ENCODE measurements at places on chromosomes 6 and 20. TPM values are rescaled to one million over a fixed set of nuclear protein-coding genes. Genes with fewer than 3 reads are reported as not detected.

DNA sequence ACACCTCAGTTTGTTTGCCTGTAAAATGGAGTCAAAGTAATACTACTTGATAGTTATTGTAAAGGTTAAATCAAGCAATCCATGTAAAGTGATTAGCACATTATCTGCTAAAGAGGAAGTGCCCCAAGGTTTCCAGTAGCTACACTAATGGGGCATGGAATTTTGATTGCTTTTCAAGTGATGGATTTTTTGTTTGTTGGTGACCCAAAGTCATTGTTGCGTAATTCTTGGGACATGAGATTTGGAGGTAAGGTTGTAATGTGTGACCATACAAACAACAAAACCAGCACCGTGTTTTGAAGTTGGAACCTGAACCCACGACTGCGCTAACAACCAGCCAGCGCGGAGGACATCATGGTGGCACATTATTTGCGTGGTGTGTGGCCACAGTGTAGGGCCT lies 17.2 kb downstream of the SYCP2L start:
- H3K36me3 ChIP-seq, result no peaks in the 10 kb centered on the region
- DNase-seq, result no peak
- no peaks in the 10 kb centered on the region for H3K4me1 ChIP-seq
- H3K4me3 ChIP-seq, result no peak overlapping the region

DNA sequence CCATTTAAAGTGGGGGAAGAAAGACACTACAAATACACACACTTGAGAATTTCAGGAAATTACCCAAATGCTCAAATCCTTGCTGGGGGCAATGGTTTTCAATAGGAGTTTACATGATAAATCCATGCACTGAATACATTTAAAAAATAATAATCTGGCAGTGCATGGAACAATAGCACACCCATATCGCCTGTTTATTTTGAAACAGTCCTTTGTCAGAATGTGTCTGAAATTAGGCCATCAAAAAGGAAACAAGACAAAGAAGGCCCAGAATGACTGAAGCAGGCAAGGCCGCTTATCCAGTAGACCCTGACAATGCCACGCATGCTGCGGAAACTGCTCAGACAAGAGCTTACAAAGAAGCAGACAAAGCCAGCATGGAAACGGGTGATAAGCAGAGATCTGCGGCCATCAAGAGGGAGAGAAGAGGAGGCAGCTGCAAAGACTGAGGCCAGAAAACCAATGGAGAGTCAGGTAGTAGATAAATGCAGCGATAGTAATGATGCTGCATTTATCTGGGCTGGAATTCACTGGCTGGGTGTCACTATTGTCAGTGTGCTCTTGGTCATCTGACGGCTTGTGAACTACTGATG lies 211.9 kb upstream of the CNR1 start:
- no peak overlapping the region for H3K4me3 ChIP-seq
- no peaks in the 10 kb centered on the region for H3K4me1 ChIP-seq
- no peak for DNase-seq
- no peaks in the 10 kb centered on the region for H3K27me3 ChIP-seq
- no peaks in the 10 kb centered on the region for H3K36me3 ChIP-seq

GRCh38 chr20:48679599-48679998 lies 148.2 kb downstream of the PREX1 start:
- H3K4me3 ChIP-seq, result no peak overlapping the region
- no peak for DNase-seq
- H3K27me3 ChIP-seq, result no peaks in the 10 kb centered on the region
- no peaks in the 10 kb centered on the region for H3K36me3 ChIP-seq
- peaks cover 24% of the 10 kb centered on the region for H3K4me1 ChIP-seq

DNA sequence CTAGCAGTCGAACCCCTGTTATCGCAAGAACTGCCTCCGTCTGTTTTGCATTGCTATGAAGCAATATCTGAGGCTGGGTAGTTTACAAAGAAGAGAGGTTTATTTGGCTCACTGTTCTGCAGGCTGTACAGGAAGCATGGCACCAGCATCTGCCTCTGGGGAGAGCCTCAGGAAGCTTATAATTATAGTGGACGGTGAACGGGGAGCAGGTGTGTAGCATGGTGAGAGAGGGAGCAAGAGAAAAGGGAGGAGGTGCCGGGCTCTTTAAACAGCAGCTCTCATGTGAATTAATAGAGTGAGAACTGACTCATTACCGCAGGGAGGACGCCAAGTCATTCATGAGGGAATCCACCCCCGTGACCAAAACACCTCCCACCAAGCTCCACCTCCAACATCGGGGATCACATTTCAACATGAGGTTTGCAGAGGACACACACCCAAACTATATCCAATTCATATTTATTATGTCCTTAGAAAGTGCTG lies 172.6 kb upstream of the KCNG1 start:
- H3K4me1 ChIP-seq, result no peaks in the 10 kb centered on the region
- H3K36me3 ChIP-seq, result no peaks in the 10 kb centered on the region
- no peak overlapping the region for H3K4me3 ChIP-seq
- H3K27me3 ChIP-seq, result no peaks in the 10 kb centered on the region
- H3K27ac ChIP-seq, result no peak overlapping the region

GRCh38 chr20:33391722-33392415 lies 9.4 kb downstream of the CDK5RAP1 start:
- no peak overlapping the region for H3K27ac ChIP-seq
- H3K27me3 ChIP-seq, result no peaks in the 10 kb centered on the region
- no peak overlapping the region for H3K4me3 ChIP-seq
- H3K4me1 ChIP-seq, result no peaks in the 10 kb centered on the region
- no peak for DNase-seq

DNA sequence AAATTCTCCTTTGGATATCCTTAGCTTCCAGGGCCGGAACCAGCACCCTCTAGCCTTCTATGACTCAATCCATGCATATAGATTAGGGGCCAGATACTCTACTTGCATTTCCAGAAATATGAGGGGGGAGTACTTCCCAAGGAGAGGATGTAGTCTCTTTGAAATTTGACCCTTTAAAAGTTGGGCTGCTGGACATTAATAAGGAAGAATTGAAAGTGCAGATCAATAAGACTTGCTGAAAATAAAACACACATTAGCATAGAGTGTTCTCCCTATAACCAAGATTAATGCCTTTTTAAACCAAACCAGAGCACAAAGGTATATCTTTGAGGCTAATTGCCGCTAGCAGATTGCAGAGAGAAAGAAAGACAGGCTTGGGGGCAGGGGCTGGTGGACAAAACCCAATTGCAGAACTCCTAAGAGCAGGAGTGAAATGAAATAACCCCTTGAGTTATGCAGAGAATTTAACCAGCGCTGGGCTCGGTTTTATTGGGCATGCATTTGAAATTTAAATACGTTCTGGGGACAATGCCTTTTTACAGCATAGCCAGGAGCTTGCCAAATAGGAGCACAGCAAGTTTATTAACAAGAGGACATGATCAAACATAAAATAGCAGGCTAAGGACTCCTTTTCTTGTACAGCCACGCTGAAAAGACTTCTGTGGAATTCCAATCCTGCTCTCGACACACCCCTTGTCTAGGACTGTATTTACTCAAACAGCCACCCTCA lies 108.2 kb upstream of the SALL4 start:
- H3K27ac ChIP-seq, result no peak overlapping the region
- H3K36me3 ChIP-seq, result no peaks in the 10 kb centered on the region
- DNase-seq, result no peak
- H3K4me1 ChIP-seq, result no peaks in the 10 kb centered on the region

GRCh38 chr6:54719131-54719530 lies 127.4 kb upstream of the FAM83B start:
- H3K27me3 ChIP-seq, result no peaks in the 10 kb centered on the region
- H3K36me3 ChIP-seq, result no peaks in the 10 kb centered on the region
- H3K4me3 ChIP-seq, result no peak overlapping the region
- H3K4me1 ChIP-seq, result peaks cover 20% of the 10 kb centered on the region

DNA sequence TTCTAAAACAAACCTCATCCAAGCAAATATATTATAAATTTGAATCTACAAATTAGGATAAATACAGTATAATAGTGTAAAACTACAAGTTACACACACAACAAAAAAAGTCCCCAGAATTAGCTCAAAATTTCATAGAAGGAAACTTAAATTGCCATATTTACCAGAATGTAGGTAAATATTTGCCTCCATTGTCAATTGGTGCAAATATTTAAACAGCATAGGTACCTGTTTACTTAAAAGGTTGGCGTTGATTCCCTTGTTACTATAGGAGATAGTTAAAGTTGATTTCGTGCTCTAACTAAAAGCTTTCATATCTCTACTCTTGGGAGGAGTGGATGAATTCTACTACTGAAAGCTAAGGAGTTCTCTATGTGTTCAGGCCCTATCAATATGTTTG lies 111.6 kb upstream of the TENT5A start:
- H3K36me3 ChIP-seq, result no peaks in the 10 kb centered on the region
- no peak for DNase-seq
- no peak overlapping the region for H3K27ac ChIP-seq
- no peaks in the 10 kb centered on the region for H3K27me3 ChIP-seq
- no peak overlapping the region for H3K4me3 ChIP-seq

GRCh38 chr6:165847407-165848085 lies 184.5 kb upstream of the PDE10A start:
- no peak for DNase-seq
- H3K4me3 ChIP-seq, result no peak overlapping the region
- no peaks in the 10 kb centered on the region for H3K4me1 ChIP-seq

- H3K27me3 ChIP-seq, result no peaks in the 10 kb centered on the region
- no peak for DNase-seq
- H3K4me1 ChIP-seq, result no peaks in the 10 kb centered on the region
- H3K4me3 ChIP-seq, result no peak overlapping the region
- no peaks in the 10 kb centered on the region for H3K36me3 ChIP-seq
These were observed 430.3 kb downstream of the TFAP2A start for GRCh38 chr6:9984607-9985006.

DNA sequence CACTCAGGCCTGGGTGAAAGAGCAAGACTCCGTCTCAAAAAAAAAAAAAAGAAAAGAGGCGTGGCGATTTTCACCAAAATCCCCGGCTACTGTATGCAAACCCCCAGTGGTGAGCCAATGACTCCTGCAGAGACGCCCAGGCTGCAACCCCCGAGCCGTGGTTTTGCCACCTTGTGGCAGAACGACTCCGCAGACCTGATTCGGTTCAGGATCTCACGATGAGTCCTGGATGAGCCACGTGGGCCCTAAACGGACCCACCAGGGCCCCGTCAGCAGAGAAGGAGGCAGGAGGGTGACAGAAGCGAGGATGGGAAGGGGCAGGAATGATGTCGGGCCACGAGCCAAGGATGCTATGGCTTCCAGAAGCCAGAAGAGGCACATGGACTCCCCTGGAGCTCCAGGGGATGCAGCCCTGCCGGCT lies 42.5 kb downstream of the SLC2A4RG start:
- no peak overlapping the region for H3K4me3 ChIP-seq
- no peak overlapping the region for H3K27ac ChIP-seq
- H3K27me3 ChIP-seq, result no peaks in the 10 kb centered on the region
- no peaks in the 10 kb centered on the region for H3K4me1 ChIP-seq

- H3K4me1 ChIP-seq, result no peaks in the 10 kb centered on the region
- H3K4me3 ChIP-seq, result no peak overlapping the region
- H3K27ac ChIP-seq, result no peak overlapping the region
- no peak for DNase-seq
- H3K27me3 ChIP-seq, result no peaks in the 10 kb centered on the region
- no peaks in the 10 kb centered on the region for H3K36me3 ChIP-seq
These were observed 77.9 kb upstream of the BMP5 start for GRCh38 chr6:55953335-55953734.

GRCh38 chr20:17992224-17992637 lies 23.4 kb downstream of the MGME1 start:
- DNase-seq, result no peak
- H3K4me3 ChIP-seq, result no peak overlapping the region
- no peaks in the 10 kb centered on the region for H3K27me3 ChIP-seq
- no peak overlapping the region for H3K27ac ChIP-seq

GRCh38 chr6:152054441-152054840 lies 247.0 kb downstream of the ESR1 start:
- DNase-seq, result no peak
- no peak overlapping the region for H3K4me3 ChIP-seq
- H3K4me1 ChIP-seq, result no peaks in the 10 kb centered on the region
- no peaks in the 10 kb centered on the region for H3K36me3 ChIP-seq

GRCh38 chr6:35294308-35294945 lies 3.2 kb upstream of the DEF6 start:
- H3K4me1 ChIP-seq, result peaks cover 10% of the 10 kb centered on the region
- peaks cover 26% of the 10 kb centered on the region for H3K36me3 ChIP-seq
- DNase-seq, result no peak
- no peaks in the 10 kb centered on the region for H3K27me3 ChIP-seq

DNA sequence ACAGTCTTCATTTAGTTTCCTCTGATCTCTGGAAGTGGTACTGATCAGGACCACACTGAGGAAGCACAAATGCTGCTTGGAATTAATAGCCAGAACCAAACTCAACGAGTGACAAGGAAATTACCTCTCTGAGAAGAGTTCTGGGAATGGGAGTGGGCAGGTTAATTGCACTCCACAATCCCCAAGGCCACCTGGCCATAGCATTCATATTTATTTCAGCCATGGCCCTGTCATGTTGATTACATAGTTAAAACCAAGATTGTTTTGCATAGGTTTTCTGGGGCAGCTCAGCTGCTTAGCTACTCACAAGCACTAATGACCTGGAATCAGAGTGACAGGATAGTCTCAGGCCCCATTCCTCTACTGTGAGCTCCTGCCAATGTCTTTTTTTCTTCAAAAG lies 230.2 kb upstream of the RIMS1 start:
- no peaks in the 10 kb centered on the region for H3K36me3 ChIP-seq
- H3K4me1 ChIP-seq, result no peaks in the 10 kb centered on the region
- H3K27me3 ChIP-seq, result no peaks in the 10 kb centered on the region
- no peak for DNase-seq
- no peak overlapping the region for H3K4me3 ChIP-seq

DNA sequence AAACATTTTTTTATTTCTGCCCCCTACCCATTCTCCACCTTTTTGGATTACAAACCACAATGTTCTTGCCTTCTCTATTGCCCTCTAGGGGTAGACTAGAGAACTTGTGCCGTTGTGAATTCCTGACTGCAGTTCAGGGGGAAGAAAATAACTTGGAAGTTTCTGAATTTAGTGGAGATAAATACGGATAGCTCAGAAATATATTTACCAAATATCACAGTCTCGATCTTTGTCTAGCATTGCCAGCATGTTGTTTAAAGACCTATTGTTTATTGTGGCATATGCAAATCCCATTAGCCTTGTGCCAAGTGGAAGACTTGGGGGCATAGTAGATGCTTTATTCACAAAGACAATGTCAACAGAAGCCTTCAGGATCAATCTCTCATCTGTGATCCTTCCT lies 154.1 kb upstream of the MMS22L start:
- H3K4me1 ChIP-seq, result no peaks in the 10 kb centered on the region
- no peak for DNase-seq
- H3K27me3 ChIP-seq, result no peaks in the 10 kb centered on the region
- H3K36me3 ChIP-seq, result no peaks in the 10 kb centered on the region
- no peak overlapping the region for H3K4me3 ChIP-seq
- H3K27ac ChIP-seq, result no peak overlapping the region

The MDFI gene
- 1.3 TPM for total RNA-seq

The LINC00237 gene
- total RNA-seq, result not detected

The SLPI gene
- total RNA-seq, result 36.2 TPM

The MEP1A gene
- 0.25 TPM for total RNA-seq

The GPX5 gene
- total RNA-seq, result not detected

The PRDM13 gene
- 0.03 TPM for total RNA-seq

The PNLDC1 gene
- total RNA-seq, result 0.51 TPM

The TMEM217 gene
- 0.59 TPM for total RNA-seq

The ZNF831 gene
- 0.04 TPM for total RNA-seq

The DNAH8 gene
- total RNA-seq, result not detected
